ENCODE measurements at places on chromosomes 13 and 19.

GRCh38 chr13:40662866-40663265, 3.6 kb downstream of the FOXO1 start:
- peak; percentile 34 for DNase-seq

- no peak for DNase-seq
Measured at GRCh38 chr19:35851213-35852028, 883 bp downstream of the NPHS1 start.

GRCh38 chr19:18274781-18275356, 617 bp upstream of the IQCN start:
- DNase-seq, result no peak

GRCh38 chr19:45939792-45940514, 25.4 kb upstream of the NANOS2 start:
- no peak for DNase-seq

GRCh38 chr19:1088416-1089010, 6.7 kb downstream of the POLR2E start:
- DNase-seq, result no peak

DNA sequence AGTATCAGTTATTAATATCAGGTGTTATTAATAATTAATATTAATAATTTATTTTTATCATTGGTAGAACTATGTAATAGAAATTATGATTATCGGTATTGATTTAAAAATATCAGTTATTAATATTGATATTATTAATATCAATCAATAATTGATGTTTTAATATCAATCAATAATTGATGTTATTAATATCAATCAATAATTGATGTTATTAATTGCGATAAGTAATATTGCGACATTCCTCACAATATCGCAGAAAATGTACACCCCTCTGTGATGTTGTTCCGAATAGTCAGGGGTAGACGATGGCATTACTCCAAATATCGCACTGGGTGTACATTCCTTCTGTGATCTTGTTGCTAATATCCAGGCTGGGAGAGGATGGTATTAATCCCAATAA, 3.7 kb upstream of the RGCC start:
- no peak for DNase-seq

- no peak for DNase-seq
Measured at GRCh38 chr19:29324291-29324680, 111.3 kb upstream of the UQCRFS1 start.

- no peak for DNase-seq
Measured at GRCh38 chr19:9838324-9838723, 3.2 kb downstream of the PIN1 start.

- no peak for DNase-seq
Measured at GRCh38 chr19:1755467-1756171, 2.3 kb downstream of the ONECUT3 start.

All from MM.1S (cell line).